Subcutaneous preadipocyte (primary cell): ENCODE measurements at places on chromosomes 3 and 15. TPM values are rescaled to one million over a fixed set of nuclear protein-coding genes. Genes with fewer than 3 reads are reported as not detected.

Gene GOLGA8S
- total RNA-seq, result not detected in 2 replicates

Gene IMPDH2
- 479 and 516 TPM in 2 replicates for total RNA-seq

Gene NANOGP8
- 0.39 and 0.73 TPM in 2 replicates for total RNA-seq

Gene SLC22A14
- total RNA-seq, result 0.20 and 1.5 TPM in 2 replicates

Gene RTP1
- not detected in 2 replicates for total RNA-seq

Gene ENTPD3
- not detected in 2 replicates for total RNA-seq

Gene DAZL
- 0.37 and 0.59 TPM in 2 replicates for total RNA-seq

Gene IGSF10
- under 0.01 TPM in 2 replicates for total RNA-seq

Gene CASR
- total RNA-seq, result under 0.01 TPM in 1 of 2 replicates, not detected in the other

Gene CLDN18
- total RNA-seq, result not detected in 2 replicates

Gene GALNT15
- 83.7 and 158 TPM in 2 replicates for total RNA-seq

Gene SCAMP5
- total RNA-seq, result 0.59 and 1.1 TPM in 2 replicates

Gene ZNF662
- 0.98 and 2.2 TPM in 2 replicates for total RNA-seq

Gene LEKR1
- total RNA-seq, result 0.20 and 2.2 TPM in 2 replicates

Gene AADACL2
- not detected in 2 replicates for total RNA-seq

Gene ZMAT3
- 18.8 and 20.2 TPM in 2 replicates for total RNA-seq

Gene TNIK
- total RNA-seq, result 1.5 and 4.7 TPM in 2 replicates

Gene OSBPL10
- total RNA-seq, result 2.2 and 11.1 TPM in 2 replicates

Gene SKOR1
- total RNA-seq, result under 0.01 TPM in 2 replicates

Gene IL12A
- total RNA-seq, result 1.1 and 3.5 TPM in 2 replicates

Gene CPLX3
- not detected in 2 replicates for total RNA-seq

Gene SLC24A5
- not detected in 2 replicates for total RNA-seq

Gene GHSR
- total RNA-seq, result not detected in 2 replicates

Gene LTF
- total RNA-seq, result not detected in 2 replicates

Gene P2RY14
- not detected in 2 replicates for total RNA-seq

Gene NUTM1
- total RNA-seq, result not detected in 2 replicates

Gene ADAMTS17
- 0.20 and 0.73 TPM in 2 replicates for total RNA-seq

Gene IMPG2
- total RNA-seq, result under 0.01 and 0.20 TPM in 2 replicates

Gene ARPC4
- total RNA-seq, result 242 and 245 TPM in 2 replicates

Gene KIF9
- 3.7 and 5.5 TPM in 2 replicates for total RNA-seq

Gene NMNAT3
- total RNA-seq, result 0.39 and 1.1 TPM in 2 replicates

Gene ASB14
- total RNA-seq, result not detected in 2 replicates

Gene FOXL2NB
- under 0.01 and 0.78 TPM in 2 replicates for total RNA-seq

Gene PLA2G4F
- not detected in 2 replicates for total RNA-seq

Gene GPR149
- total RNA-seq, result not detected in 2 replicates

Gene GOLGA6D
- total RNA-seq, result not detected in 2 replicates
